ENCODE measurements at places on chromosomes 12 and 14.

DNA sequence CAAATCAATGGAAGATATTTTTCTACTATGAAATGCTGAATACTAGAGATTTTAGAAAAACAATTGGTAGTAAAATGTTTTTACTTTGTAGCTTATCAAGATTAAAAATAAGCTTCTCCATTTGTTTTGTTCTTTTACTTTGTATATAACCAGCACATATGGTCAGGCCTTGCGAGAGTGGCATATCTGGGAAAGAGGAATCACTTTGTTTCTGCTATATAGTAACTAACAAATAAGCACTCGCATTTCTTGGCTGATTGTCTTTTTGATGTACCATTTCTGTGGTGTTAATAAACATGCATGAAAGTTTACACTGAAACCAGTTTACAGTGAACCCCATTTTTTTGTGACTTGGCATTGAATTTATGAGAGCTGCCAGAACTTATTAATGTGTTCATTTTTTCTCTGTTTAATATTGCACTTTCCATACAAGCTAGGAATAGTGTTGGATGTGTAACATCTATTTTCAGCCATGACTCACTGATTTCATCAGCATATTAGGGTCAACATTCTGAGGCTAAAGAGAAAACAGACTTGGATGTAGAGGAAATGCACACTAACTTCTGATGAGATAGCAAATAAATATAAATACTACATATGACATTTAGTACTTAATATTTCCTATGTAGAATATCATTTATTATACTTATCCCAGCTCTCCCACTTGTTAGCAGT, 635.5 kb downstream of the KCNH5 start:
- DNase-seq = no peak

DNA sequence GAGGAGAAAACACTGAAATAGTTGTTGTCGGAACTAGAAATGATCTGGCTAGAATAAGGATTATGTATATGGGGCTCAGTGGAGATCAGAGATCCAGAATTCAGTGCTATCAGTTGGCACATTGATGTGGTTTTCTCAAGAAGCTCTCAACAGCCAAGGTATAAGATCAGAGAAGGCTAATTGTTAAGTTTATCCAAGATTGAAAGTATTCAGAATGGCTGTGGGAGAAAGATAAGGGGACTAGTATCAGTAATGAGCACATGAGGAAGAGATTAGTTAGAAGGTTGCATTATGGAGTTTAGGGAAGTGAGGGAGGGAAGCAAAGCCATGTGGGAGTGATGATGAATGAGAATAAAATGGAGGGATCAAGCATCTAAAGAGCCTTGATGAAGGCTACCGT, 128.1 kb upstream of the MIS18BP1 start:
- DNase-seq = no peak

DNA sequence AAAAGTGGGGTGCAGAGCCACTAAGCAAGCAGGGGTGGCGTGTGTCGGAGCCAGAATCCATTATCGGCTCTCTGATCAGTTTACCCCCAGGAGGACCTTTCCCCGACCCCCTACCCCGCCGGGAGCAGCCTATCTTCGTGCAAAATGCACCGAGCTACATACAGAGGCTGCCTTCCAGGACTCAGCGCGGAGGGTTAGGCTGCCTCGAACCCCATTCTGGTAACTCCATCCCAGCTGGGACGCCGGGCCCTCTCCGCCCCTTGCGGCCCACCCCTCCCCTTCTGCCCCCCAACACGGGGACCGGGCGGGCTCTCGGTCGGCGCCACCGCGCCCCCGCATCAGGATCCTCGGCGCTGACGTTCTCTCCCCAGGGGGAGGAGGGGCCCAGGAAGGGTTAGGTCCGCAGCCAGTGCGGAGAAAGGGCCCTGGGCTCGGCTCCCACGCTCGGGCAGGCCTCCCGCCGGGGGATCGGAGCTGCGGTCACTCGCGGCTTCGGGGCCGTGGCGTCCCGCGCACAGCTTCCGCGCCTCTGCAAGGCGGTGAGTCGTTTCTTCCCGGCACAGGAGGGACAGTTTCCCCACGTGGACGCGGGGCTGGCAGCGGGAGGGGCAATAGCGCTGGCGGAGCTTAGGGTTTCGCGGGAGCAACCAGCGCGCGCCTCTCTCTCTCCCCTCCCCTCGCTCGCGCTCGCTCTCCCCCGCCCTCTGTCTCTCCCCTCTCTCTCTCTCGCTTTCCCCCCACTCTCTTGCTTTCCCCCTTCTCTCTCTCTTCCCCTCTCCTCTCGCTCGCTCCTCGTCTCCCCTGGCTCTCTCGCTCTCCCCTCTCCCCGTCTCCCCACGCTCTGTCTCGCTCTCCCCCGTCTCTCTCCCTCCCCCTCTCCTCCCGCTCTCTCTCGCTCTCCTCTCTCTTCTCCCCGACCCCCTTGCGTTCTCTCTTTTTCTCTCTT, 12.5 kb upstream of the MAP3K9 start:
- DNase-seq = peak; percentile 79

DNA sequence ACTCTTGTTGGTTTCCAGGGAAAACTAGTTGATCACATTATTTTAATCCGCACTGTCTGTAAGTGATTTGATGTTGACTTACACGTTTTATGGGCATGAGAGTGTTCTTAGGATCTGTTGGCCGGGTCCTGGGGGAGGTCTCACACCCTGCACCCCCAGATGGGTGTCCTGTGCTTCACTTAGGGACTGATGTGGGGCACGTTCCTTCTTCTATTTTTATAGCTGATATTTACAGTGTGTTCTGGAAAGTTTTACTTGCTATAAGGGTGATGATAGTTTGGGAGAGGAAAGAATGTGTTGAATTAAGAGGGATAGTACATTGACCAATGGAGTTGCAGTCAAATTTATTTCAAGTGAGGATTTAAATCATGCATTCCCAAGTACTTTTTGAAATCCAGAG, 96.5 kb upstream of the DYNC1H1 start:
- DNase-seq = no peak

GRCh38 chr14:22084393-22085281, 411.0 kb upstream of the OR4E1 start:
- DNase-seq = peak; percentile 49

GRCh38 chr12:48998497-48999353, 450 bp downstream of the DDN start:
- DNase-seq = peak; percentile 63

GRCh38 chr12:91985002-91985787, 160.5 kb downstream of the BTG1 start:
- no peak for DNase-seq

- DNase-seq = no peak
Measured at GRCh38 chr12:32448586-32448985, 49.2 kb downstream of the FGD4 start.

DNA sequence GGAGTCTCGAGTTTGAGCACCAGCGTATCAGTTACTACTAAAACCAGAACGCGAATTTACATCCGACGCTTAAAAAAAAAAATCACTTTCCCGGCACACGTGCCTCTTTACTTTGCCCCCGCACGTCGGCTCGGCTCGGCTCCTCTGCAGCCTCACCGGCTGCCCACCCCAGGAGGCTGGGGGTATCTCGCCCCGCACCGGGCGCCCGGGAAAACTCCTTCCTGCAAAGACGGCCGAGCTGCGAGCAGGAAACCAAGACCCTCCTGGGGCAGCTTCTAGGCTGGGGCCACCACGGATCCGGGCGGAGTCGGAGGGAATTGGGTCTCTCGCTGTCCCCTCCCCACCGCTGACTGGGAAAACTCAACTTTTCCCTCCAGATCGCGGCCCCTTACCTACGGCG, 610 bp downstream of the VSIG10 start:
- DNase-seq = peak; percentile 49

DNA sequence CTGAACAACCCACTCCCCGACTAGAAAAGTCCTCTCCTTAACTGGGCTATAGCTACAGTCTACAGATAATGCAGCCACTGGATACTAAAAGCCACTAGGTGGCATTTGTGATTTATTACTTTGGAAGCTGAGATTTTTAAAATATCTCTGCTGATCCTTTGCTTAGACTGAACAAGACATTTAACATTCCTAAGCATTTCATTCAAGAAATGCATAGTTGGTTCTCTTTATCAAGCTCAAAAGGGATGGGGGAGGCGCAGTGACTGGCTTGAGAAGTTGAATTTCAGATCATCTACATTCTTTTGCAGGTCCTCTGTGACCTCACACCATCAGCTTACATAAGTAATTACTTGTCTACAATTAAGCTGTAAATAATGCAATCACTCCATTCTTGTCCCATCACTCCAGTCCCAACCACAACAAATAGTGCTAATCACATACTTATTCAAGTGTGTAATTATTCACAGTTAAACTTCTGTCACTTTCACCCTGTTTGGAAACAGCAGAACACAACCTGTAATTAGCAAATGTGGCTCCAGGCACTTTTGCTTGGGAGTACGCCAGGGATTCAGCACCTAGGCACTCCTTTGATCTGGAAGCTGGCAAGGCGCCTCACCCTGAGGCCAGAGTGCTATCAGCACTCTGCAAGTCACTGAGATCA, 203.6 kb downstream of the NOVA1 start:
- DNase-seq = no peak

GRCh38 chr12:118073768-118074167, 12.8 kb upstream of the WSB2 start:
- DNase-seq = no peak

DNA sequence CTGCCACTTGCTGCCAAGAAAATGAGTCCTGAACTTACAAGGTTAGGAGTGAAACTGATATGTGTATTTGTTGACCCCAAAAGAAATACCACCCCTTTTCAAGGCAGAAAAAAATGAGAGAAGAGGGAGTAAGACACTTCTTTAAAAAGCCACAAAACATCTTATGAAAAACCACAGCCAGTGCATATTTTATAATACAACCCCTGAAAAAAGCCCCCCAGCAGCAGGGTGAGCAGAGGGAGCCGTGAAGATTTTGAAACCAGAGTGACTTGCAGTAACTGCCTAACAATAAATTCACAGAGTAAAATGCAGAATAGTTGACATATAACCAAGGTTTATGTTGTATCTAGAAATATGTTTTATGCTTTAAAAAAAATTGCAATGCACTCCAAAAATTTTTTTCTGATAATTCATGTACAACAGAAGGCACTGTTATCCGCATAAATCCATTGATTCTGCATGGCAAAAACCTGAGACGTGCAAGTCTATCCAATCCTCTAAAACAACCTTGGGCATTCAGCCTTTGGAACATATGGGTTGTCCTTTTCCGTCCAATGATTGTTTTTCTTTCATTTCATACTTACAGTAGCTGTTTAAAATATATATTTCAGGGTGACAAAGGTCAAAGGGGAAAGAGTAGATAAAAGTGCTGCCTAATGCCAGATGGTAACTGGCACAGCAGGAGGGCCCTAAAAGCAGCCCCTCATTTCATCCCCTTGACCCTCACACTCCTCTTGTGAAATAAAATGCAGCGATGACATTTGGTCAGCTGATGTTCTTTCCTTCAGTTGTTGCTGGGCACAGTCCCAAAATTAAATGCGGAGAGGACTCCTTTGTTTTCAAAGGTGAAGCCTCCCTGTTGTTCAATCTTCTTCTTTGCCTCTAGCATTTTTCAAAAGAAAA, 65.3 kb downstream of the IPO8 start:
- DNase-seq = no peak

DNA sequence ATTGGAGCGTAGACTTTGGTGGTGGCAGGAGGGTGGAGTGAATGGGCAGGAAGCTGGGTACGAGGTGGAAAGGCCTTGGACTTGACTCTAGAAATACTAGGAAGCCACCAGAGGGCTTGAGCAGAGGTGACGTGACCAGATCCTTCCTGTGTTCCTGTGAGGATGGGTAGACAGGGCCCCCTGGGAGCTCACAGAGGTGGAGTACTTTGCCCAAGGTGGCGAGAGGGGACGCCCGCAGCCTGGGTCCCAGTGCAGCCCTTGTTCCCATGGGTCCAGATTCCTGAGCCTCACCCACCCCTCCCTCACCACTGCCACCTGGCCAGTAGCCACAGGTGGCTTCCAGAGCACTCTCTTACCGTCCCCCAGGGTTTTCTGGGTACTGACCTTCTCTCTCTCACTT, 89.8 kb downstream of the KIF26A start:
- DNase-seq = no peak

Data from GM13976 (cell line).